Posterior vena cava (tissue), 2 donors: ENCODE measurements at places on chromosomes 1 and 21. TPM values are rescaled to one million over a fixed set of nuclear protein-coding genes. Genes with fewer than 3 reads are reported as not detected.

- DNase-seq: no peak
Observed at GRCh38 chr1:181659321-181659957, 176.1 kb downstream of the CACNA1E start.

DNA sequence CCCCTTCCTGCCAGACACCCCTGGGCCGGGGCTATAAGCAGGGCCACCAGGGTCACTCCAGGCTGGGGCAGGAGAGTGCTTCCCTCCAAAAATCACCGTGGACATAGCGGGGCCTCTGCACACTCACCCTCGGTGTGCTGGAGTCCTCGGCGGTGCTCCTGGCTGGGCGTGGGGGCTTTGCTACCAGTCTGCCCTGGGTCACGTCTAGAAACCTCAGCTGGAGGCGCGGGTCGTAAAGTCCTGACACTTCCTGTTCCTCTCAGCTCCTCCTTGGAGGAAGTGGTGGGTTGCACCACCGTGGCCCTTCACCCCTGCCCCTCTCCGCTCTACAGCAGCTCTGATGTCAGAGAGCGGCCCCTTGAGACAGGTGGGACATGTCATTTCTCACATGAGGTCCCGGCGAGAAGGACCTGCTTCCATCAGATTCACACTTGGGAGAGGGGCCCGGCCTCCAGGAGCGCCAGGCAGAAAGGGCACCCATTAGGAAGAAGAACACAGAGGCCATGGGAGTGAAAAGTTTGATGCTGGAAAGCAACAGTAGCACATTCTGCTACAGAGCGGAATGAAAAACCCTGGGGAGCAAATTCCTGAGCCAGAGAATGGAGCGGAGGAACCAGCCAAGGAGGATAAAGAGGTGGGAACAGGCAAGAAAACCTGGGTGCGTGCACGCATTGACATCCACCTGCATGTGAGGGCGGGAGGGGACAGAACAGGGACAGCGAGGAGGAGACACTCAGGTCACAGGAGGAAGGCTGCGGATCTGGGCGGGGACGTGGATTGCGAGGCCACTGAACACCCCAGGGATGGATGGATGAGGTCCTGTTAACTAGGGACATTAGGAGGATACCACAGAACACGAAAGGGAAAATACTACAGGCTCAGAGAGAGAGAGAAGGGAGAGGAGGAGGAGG lies at the start of gene ITGB2:
Gene ITGB2, minus strand, starts transcription at position 206 of the 911 bp plus-strand sequence. CDS start 10,117 bp downstream, outside the sequence.
- no peak for DNase-seq

DNA sequence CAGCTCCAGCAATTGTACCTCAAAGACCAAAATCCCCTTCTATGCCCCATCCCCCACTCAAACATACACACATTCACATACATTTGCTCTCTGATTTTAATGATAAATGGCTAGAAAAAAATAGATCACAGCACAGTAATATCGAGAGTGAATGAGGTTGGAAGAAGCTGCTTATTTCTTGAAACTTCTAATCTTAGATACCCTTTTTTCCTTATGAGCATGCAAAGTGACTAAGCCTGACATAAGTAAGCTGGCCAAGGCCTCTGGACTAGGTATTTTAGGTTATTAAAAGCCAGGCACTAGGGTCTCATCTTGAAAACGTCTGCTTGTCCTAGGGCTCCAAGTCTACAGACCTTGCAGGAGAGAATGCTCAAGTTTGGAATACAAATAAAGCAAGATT lies 133.6 kb downstream of the TGFBR3 start:
- no peak for DNase-seq

GRCh38 chr21:39667353-39667891 lies 54.7 kb downstream of the B3GALT5 start:
- no peak for DNase-seq

- DNase-seq: peak; percentile 62
Observed at GRCh38 chr1:23383577-23384311, 14.1 kb upstream of the ZNF436 start.

DNA sequence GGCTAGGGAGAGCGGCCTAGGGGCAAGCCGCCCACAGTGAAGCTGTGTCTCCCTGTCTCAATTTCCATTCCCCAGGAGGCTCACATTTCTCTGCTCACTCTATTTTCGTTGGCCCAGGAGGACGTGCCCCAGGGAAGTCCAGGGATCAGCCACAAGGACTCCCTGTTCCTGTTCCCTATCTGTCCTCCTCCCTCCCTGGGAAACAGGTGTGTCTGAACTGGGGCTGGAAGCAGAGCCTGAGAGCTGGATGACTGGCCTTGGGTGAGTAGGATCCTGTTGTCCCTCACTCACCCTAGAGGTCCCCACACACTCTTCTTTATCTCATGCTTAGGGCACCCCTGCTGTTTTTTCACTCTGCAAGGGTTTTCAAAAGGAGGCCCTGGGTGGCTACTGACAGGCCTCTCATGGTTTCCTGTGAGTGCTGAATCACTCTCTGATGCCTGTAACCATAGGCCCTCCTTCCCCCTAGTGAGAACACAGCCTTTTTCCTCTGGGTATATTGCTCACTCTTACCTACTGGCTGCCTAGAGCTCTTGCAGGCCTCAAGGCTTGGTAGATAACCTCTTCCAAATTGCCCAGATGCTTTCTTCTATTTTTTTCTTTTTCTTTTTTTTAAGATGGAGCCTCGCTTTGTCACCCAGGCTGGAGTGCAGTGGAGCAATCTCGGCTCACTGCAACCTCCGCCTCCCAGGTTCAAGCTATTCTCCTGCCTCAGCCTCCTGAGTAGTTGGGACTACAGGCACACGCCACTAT lies 3.3 kb upstream of the UTP11 start:
- DNase-seq: peak; percentile 36

GRCh38 chr1:193141804-193142203 lies 20.0 kb downstream of the CDC73 start:
- DNase-seq: no peak

Gene SLC9C2
- not detected for total RNA-seq

Gene TCP10L
- 0.83 TPM for total RNA-seq
